Activated CD4-positive, alpha-beta memory T cell treated with anti-CD3 and anti-CD28 coated beads, Interleukin-2, amount 10 ng/mL, durations not matched to agents 7 days and 5 days (primary cell): ENCODE measurements at places on chromosomes 13 and 19. TPM values are rescaled to one million over a fixed set of nuclear protein-coding genes. Genes with fewer than 3 reads are reported as not detected.
A peak's percentile ranks its signal among the peaks of the same experiment; 100 is the strongest.

- no peaks in the 10 kb centered on the region for H3K27me3 ChIP-seq
- peak overlapping the region; percentile 90 for H3K4me3 ChIP-seq
- H3K4me1 ChIP-seq: peaks cover 17% of the 10 kb centered on the region
- no peaks in the 10 kb centered on the region for H3K36me3 ChIP-seq
Observed at GRCh38 chr19:4456476-4456842, 1.1 kb downstream of the UBXN6 start.

GRCh38 chr13:90640976-90641375, 706.5 kb upstream of the MIR17HG start:
- H3K4me3 ChIP-seq: no peak overlapping the region
- no peak for DNase-seq
- no peaks in the 10 kb centered on the region for H3K4me1 ChIP-seq
- no peak overlapping the region for H3K27ac ChIP-seq

GRCh38 chr19:47309608-47310007, at the start of gene C5AR1:
TSS of gene C5AR1 (plus strand) at chr19:47309861. CDS start at chr19:47309896, 35 bp downstream.
- no peak for DNase-seq
- peaks cover 14% of the 10 kb centered on the region for H3K27me3 ChIP-seq
- no peaks in the 10 kb centered on the region for H3K36me3 ChIP-seq
- peaks cover 3% of the 10 kb centered on the region for H3K4me1 ChIP-seq
- no peak within 1 kb of the TSS for H3K4me3 ChIP-seq

GRCh38 chr19:45676851-45677263, 8.8 kb downstream of the GIPR start:
- H3K4me3 ChIP-seq: peak overlapping the region; percentile 43
- H3K4me1 ChIP-seq: peaks cover 22% of the 10 kb centered on the region
- peaks cover 11% of the 10 kb centered on the region for H3K27me3 ChIP-seq
- H3K36me3 ChIP-seq: no peaks in the 10 kb centered on the region

- no peak for DNase-seq
- H3K27me3 ChIP-seq: no peaks in the 10 kb centered on the region
- no peak overlapping the region for H3K4me3 ChIP-seq
- H3K4me1 ChIP-seq: no peaks in the 10 kb centered on the region
- no peak overlapping the region for H3K27ac ChIP-seq
- H3K36me3 ChIP-seq: no peaks in the 10 kb centered on the region
Observed at GRCh38 chr13:113119166-113119821, 3.3 kb upstream of the F10 start.

GRCh38 chr13:85590231-85590931, 208.8 kb downstream of the SLITRK6 start:
- H3K4me1 ChIP-seq: no peaks in the 10 kb centered on the region
- no peak overlapping the region for H3K4me3 ChIP-seq
- H3K27me3 ChIP-seq: no peaks in the 10 kb centered on the region
- no peaks in the 10 kb centered on the region for H3K36me3 ChIP-seq

DNA sequence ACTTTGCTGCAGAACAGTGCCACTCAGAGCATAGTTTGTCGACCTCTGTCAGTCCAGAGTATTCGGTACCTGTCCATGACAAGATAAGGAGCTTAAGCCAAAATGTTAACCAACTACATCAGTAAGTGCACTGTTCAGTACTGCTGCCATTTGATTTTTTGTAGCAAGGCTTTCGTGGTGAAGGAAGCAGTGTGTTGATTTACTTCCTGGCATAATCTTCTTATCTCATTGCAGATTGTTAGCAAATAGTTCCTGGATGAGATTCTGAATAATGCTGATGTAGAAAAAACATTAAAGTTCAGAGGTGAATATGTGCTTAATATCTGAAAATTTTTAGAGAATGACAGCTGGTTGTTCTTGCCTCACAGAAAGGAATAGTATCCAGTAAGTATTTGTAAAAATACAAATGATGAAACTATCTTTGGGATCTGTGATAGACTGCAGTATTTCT, 85.7 kb downstream of the LRRC63 start:
- no peak overlapping the region for H3K4me3 ChIP-seq
- H3K27ac ChIP-seq: peak overlapping the region; percentile 98
- no peaks in the 10 kb centered on the region for H3K27me3 ChIP-seq

DNA sequence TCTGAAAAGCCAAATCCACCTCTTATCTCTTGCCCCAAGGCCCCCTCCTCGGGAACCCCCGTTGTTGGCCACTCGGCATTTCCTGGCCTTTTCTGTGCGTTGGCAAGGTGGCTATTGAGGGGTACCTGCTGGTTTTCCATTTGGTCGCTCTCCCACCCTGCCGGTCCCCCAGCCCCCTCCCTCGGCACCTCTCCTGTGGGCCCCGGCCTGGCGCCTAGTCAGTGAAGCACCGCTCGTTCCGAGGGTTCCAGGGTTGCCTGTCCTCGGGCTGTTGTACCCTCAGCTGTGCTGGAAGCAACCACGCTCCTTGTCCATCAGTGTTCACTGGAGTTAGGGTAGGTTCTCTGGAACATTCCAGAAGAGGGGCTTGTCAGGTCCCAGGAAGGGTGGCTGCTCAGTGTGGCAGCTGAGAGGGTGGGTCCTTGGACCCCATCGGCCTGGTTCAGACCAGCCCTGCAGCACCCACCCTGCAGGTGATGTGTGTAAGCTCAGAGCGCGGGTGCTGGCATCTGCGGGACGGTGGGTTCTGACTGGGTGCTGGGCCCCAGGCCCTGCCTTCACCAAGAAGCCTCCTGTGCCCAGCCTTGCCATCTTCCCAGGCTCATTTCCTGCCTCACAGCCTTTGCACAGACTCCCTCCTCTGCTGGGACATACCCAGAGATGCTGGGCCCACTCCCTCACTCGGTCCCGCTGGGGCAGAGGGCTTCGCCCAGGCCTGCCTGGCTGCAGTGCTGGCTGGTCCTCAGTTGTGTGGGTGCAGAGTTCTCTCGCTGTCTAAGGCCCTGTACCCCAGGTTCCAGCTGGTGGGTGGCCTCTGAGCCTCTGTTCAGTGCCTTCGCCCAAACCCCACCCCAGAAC, 21.3 kb downstream of the NKPD1 start:
- DNase-seq: no peak
- H3K36me3 ChIP-seq: no peaks in the 10 kb centered on the region
- H3K27ac ChIP-seq: no peak overlapping the region
- H3K4me1 ChIP-seq: no peaks in the 10 kb centered on the region
- H3K27me3 ChIP-seq: no peaks in the 10 kb centered on the region

DNA sequence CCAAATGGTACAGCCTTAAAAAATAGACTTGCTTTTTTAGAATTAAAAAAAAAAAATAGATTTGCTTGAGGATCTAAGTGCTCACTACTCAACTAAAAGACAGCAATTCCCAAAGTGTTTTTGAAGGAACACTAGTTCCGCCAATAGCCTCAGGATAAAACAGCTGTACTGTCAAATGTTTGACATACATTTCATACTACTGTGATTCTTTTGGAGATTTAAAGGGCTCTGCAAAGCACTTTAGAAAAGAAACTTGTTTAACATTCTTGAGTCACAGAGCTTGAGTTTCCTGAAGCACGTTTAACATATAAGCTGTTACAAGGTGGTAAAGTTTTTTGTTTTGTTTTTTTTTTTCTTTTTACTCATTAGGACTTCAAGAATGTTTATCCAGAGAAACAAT, 23.1 kb upstream of the KLF5 start:
- no peaks in the 10 kb centered on the region for H3K4me1 ChIP-seq
- DNase-seq: no peak
- no peak overlapping the region for H3K4me3 ChIP-seq
- no peaks in the 10 kb centered on the region for H3K36me3 ChIP-seq

DNA sequence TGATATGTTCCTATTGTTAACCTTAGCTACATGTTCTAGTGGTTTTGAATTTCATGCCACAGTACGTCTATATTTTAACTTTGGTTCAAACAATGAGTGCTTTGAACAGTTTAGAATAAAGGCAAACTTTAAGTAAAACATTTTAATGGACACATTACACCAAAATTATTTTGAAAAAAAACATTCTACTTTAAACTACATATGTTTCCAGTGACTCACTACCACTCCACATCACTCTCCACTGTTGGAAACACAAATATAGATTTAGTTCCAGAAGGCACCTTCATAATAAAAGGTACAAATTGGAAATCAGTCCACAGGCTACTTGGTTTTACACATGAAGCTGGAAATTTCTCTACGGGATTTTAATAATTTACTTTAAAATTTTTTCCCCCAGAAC, 373.5 kb downstream of the MYO16 start:
- no peaks in the 10 kb centered on the region for H3K27me3 ChIP-seq
- H3K27ac ChIP-seq: no peak overlapping the region
- no peak for DNase-seq
- no peaks in the 10 kb centered on the region for H3K36me3 ChIP-seq

DNA sequence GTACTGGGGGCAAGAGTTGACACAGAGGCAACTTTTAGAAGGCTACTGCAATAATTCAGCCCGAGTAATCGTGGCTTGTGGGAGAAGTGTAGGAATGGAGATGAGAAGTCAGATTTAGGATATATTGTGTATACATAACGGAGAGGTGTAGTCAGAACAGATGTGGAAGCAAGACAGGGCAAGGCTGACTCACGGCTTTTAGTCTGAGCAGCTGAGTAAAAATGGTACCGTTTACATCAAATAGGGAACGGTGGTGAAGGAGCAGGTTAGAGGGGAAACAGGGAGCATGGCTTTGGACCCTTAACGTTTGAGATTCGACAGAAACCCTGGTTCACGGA, 796 bp upstream of the LSM14A start:
- DNase-seq: no peak
- H3K36me3 ChIP-seq: peaks cover 22% of the 10 kb centered on the region
- H3K4me1 ChIP-seq: peaks cover 34% of the 10 kb centered on the region

GRCh38 chr13:99322297-99323103, 15.3 kb upstream of the GPR183 start:
- no peaks in the 10 kb centered on the region for H3K27me3 ChIP-seq
- H3K27ac ChIP-seq: peak overlapping the region; percentile 97
- DNase-seq: peak; percentile 44
- peaks cover 74% of the 10 kb centered on the region for H3K4me1 ChIP-seq
- peak overlapping the region; percentile 40 for H3K4me3 ChIP-seq

- no peaks in the 10 kb centered on the region for H3K36me3 ChIP-seq
- H3K4me1 ChIP-seq: peaks cover 15% of the 10 kb centered on the region
- peaks cover 12% of the 10 kb centered on the region for H3K27me3 ChIP-seq
Observed at GRCh38 chr13:75633285-75633684, 2.8 kb upstream of the LMO7 start.

DNA sequence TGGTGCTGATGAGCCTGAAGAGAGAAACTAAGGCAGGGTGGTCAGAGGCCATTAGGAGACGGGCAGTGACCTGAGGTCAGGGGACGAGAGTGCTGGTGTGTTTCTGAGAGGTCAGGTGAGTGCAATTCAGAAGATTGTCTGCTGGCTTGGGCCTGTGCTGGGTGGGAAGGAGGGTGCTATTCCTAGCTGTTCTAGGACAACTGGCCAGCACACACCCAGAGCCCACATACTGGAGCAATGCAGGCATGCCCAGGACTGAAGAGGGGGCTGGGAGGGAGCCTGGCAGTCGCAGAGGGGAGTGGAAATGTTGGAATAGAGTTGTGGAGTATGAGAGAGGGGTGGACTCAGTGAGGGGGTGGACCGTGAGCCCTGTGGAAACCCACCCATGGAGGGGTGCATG, 16.5 kb downstream of the ARHGEF7 start:
- no peak for DNase-seq
- no peak overlapping the region for H3K27ac ChIP-seq
- H3K36me3 ChIP-seq: no peaks in the 10 kb centered on the region
- H3K4me1 ChIP-seq: no peaks in the 10 kb centered on the region

- H3K27me3 ChIP-seq: no peaks in the 10 kb centered on the region
- H3K36me3 ChIP-seq: no peaks in the 10 kb centered on the region
- H3K4me3 ChIP-seq: no peak overlapping the region
- no peaks in the 10 kb centered on the region for H3K4me1 ChIP-seq
- DNase-seq: no peak
Observed at GRCh38 chr13:54226876-54227275, 1198.3 kb downstream of the OLFM4 start.

DNA sequence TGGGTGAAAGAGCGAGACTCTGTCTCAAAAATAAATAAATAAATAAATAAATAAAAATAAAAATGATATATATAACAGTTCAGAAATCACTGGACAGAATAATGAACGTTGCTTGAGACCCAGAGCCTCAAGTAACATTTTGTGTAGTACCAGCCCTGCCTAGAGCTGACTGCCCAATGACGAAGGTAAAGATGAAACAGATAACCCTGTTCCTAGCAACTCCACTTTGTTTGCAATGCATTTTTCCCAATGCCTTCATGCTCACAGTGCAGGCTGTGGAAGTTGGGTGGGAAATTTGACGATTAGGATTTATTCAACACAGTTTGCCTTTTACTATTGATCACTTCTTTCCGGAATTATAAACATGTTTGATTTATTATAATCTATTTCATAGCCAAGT, 22.2 kb upstream of the FRY start:
- H3K4me1 ChIP-seq: no peaks in the 10 kb centered on the region
- H3K36me3 ChIP-seq: no peaks in the 10 kb centered on the region
- no peak overlapping the region for H3K27ac ChIP-seq
- no peak overlapping the region for H3K4me3 ChIP-seq
- DNase-seq: no peak
- peaks cover 2% of the 10 kb centered on the region for H3K27me3 ChIP-seq

DNA sequence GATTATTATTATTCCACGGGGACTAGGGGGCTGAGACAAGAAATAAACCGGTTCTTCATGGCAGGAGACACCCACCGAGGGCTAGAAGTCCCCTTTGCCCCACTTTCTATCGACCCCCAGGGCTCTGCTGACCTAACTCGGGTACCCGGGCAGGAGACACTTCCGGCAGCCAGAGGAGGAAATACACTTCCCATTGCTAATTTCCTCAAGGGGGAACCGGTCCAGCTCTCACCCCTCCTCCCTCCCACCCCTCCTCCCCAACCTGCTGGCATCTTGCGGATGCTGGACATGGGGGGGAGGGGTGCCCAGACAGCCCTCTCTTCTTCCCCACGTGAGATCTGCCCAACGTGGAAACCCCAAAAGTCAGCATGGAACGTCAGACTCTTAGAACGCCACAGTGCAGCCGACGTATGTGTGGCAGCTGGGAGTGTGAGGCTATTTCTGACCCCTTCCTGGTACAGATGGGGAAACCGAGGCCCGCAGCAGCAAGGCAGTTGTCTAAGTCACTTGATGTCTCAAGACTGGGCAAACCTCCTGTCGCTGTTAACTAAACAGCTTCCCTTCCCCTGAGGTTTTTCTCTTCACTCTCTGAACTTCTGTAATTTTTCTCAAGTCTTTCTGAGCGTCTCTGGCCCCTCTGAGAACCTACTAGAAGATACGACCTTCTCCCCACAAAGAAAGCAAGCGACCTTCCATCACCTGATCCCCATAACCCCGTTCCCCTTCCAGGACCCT, 3.6 kb downstream of the GPR4 start:
- no peaks in the 10 kb centered on the region for H3K36me3 ChIP-seq
- DNase-seq: no peak
- H3K27me3 ChIP-seq: peaks cover 79% of the 10 kb centered on the region
- H3K27ac ChIP-seq: no peak overlapping the region

The LILRB4 gene
- total RNA-seq: not detected

The NUMBL gene
- total RNA-seq: 4.8 TPM

The DKKL1 gene
- not detected for total RNA-seq

The KCNN1 gene
- not detected for total RNA-seq

The FLT3LG gene
- 187 TPM for total RNA-seq

The AMER2 gene
- total RNA-seq: not detected

The IGLON5 gene
- total RNA-seq: 0.81 TPM

The SLC25A30 gene
- 17.5 TPM for total RNA-seq

The CCDC70 gene
- not detected for total RNA-seq

The ABHD17A gene
- 255 TPM for total RNA-seq

The NCAN gene
- total RNA-seq: not detected
